ENCODE measurements at places on chromosomes 5 and 9. TPM values are rescaled to one million over a fixed set of nuclear protein-coding genes. Genes with fewer than 3 reads are reported as not detected.

- no peak for DNase-seq
Measured at GRCh38 chr5:112323166-112323565, 95.9 kb downstream of the EPB41L4A start.

DNA sequence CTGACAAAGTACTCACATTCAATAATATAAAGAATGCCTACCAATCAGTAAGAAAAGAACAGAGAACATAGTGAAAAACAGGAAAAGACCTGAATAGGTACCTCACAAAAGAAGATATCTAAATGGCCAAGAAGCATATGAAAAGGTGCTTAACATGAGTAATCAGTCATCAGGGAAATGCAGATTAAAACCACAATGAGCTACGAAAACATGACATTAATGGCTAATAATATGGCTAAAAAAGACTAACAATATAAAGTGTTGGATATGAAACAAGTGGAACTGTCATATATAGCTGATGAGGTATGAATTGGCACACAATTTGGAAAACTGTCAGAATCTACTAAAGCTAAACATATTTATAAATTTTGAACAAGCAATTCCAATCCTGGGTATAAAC, 18.9 kb downstream of the DENND1A start:
- no peak for DNase-seq

DNA sequence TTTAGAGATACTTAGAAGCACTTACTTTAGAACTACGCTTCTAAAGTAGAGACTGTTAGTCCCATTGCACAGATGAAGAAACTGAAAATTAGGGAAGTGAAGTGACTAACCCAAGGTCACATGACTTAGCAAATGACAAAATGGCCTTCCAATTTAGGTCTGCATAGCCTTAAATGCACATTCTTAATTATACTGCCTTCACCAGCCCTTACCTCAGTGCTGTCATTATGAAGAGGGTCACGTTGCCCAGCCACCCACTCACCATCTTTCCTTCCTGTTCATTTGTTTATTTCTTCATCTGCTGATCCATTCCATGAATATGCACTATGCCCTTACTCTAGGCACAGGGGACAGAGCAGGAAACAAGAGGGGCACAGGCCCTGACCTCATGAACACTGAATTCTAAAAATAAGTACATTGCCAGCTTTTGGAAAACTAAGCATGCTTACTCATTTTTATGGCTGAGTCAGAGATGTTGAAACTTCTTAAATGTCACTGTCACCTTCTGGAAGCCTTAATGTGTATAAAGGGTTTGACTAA, 8.6 kb downstream of the HAVCR2 start:
- no peak for DNase-seq

GRCh38 chr5:119954106-119954505, 324.7 kb downstream of the FAM170A start:
- no peak for DNase-seq

- DNase-seq = no peak
Measured at GRCh38 chr5:167863883-167864282, 427.6 kb upstream of the WWC1 start.

DNA sequence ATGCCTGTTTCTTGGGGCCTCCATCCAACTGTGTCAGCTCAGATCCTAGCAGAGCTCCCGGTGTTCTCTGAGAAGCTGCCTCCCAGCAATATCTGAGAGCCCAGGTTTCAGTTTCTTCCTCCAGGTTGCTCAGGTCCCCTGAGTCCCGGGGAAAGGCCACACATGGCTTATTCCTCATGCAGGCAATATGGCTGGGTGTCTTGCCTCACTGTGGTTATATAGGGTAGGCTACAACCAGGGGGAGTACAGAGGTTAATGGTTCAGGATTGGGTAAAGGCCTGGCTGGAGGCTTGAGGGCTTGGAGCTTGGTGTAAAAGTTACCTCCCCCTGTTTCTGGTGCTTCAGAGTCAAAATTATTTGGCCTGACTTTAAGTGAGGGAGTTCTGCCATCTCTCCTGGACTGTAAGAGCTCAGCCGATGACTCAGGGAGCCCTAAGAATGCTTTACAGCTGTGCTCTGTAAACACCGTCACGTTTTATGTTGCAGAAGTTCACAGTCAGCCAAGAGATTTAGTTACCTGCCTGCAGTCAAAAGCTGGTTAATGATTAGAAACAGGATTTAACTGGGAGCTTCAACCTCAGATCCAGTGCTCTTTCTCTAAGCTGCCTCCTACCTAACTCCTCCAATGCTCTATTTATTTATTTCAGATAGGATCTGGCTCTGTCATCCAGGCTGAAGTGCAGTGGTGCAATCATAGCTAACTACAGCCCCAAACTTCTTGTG, 24.3 kb upstream of the UBAP2 start:
- no peak for DNase-seq

- DNase-seq = no peak
Measured at GRCh38 chr5:22900801-22901310, 47.7 kb upstream of the CDH12 start.

GRCh38 chr9:118263949-118264348, 559.7 kb downstream of the TLR4 start:
- DNase-seq = no peak

DNA sequence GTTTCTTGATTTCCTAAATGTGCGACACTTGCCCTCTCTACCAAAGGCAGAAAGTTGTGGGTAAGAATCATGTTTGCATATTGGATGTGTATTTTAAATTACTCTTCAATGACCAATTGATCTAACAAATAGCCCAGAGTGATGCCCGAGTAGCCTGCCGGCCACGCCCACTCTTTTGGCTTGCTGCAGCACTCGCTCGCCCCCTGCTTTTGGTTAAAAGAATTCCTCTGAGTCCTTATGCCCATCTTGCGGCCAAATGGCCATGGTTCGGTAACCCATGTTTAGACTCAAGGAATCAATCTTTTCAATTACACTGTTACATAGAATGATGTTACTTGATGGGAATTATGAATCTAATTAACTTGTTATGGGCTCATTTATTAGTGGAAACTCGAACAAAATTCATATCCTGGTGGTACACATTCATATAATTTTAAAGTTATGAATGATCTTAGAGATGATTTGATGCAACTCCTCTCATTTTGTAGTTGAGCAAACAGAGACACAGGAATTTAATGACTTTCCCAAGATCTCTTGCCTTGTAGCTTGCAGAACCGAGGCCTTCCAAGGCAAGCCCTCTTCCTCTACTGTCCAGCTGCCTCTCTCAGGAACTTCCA, 36.5 kb downstream of the PPIC start:
- DNase-seq = no peak

DNA sequence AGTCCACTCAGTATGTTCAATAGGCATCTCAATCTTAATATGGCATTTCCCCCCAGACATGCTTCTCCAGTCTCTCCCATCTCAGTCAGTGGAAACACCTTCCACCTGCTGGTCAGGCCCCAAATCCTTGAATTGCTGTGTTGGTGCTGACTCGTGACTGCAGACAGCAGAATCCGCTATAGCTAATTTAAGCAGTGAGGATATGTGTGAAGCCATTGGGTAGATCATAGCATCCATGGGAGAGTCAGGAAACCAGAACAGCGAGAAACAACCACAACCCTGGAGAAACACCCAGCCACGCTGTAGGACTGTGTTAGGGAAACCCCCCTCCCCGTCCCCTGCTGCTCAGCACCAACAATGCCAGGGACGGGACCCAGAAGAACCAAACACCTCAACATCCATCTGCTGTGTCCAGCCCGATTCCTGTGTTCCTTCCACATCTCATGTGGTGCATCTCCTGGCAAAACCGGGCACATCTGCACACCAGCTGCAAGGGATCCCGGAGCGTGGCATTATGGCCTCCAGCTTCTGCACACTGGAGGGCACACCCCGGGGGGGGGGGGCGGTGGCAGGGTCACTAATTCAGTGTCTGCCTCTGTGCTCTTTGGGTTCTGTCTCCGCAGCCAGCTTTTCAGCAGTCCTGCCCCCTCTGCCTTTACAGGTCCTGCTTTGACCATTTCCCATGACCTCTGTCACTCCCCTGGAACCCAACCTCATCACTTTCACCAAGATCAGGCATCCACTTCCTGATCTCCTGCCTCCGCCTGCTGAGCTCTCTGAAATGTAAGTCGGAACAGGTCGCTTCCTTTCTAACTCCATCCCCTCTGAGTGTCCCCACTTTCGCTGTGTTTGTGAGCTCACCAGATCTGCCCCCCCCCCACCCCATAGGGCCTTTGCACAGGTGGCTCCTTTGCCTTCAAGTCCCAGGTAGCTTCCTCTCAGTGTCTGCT, 2.4 kb upstream of the PLEKHG4B start:
- DNase-seq = no peak

DNA sequence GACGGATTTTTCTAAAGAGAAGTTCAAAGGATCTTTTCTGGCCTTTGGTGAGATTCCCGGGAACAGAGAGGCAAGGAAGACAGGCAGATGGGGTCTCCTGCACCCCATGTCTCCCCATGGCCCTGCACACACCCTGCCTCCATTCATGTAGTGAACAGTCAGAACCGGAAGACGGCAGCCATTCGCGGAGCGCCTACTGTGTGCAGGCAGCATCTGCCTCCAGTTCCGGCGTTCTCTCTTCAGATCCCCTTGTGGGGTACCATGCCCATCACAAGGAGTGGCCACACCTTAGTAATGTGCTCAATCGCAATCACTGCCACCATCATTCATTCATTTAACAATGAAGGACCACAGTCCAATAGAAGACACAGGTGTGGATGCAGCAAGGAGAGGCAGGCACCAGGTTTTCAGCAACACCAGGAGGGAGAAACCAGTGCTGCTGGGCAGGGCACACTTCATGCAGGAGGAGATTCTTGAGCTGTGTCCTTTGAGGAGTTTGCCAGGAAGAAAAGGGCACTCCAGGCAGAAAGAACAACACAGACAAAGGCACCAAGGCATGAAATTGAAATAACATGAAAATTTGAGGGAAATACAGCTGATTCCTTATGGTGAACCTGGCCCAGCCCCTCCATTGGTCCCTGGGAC, 171.5 kb upstream of the PHYKPL start:
- DNase-seq = no peak

- peak; percentile 47 for DNase-seq
Measured at GRCh38 chr5:169161022-169161680, 139.8 kb downstream of the SLIT3 start.

GRCh38 chr9:136543830-136544547, 1.9 kb downstream of the NOTCH1 start:
- DNase-seq = no peak

The MSMP gene
- polyA plus RNA-seq = not detected

The CD14 gene
- polyA plus RNA-seq = 8.7 TPM

The TMC1 gene
- 0.48 TPM for polyA plus RNA-seq

The SH3RF2 gene
- 1.5 TPM for polyA plus RNA-seq

The BDP1 gene
- polyA plus RNA-seq = 8.6 TPM

The MCC gene
- polyA plus RNA-seq = 44.0 TPM
